ENCODE measurements at places on chromosomes 7 and 10.

- DNase-seq = no peak
Measured at GRCh38 chr7:11776039-11776438, 56.0 kb downstream of the THSD7A start.

DNA sequence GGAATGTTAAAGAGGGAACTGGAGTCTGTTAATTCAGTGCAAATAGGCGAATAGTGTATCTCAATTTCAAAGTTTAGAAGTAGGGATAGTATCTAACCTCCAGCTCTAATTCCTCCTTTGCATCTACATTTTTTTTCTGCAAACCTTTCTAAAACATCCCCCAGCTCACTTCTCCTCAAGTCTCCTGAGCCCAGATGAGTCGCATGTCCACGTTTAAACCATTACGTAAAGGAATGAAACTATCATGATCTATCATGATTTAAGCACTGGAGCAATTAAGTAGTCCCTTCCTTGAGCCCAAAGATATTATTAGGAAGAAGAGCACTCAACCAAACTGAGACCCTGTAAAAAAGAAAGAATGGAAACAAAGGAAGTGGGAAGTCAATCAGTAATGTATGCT, 29.9 kb downstream of the GPR22 start:
- DNase-seq = no peak

DNA sequence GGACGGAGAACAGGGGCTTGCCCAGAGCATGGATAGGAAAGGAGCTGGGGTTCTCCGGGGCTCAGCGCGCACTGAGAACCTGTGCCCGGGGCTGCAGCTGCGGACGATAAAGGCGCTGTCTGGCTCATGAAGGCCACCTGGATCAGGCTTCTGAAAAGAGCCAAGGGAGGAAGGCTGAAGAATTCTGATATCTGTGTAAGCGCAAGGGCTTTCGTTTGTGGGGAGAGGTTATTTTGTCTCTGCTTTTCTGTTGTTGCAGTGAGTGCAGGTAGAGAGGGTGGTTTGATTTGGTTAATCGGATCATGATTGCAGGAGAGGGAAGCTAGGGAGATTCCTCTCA, 250.5 kb downstream of the NSUN6 start:
- no peak for DNase-seq

DNA sequence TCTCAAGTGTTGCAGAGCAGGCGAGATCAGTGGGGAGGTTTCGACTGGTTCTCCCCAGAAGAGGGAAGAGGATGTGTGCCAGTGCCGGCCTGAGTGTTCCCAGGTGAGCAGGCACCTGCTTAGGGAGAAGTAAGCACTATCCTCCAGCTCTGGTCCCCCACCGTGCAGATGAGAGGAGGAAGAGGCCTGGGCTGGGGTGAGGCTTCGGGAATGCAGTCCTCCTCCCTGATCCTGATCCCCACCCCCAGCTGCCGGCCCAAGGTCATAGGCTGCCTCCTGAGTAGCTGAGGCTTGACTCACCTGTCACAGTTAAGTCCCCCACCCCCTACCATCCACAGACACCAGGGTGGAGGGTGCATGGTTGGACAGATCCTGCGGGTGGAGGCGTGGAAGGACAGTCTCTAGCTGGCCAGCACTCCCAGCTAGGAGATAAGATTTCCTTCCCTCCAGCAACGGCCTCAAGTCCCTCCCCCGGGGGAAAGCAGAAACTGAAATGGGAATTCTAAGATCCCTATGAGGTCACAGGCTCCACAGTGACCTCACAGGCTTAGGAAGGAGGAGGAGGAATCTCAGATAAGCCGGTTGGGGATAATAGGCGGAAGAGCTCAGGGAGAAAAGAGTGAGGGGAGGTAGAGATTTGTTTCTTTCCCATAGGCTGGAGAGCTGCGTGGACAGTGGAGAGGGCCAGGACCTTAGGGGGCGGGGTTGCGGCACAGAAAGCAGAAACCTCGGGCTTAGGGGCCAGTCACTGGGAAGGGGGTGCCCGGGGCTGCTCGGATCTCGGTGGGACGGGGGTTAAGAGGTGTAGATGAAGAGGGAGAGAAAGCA, 1.0 kb downstream of the LRCH4 start:
- no peak for DNase-seq

- no peak for DNase-seq
Measured at GRCh38 chr7:94658826-94659225, 2.9 kb upstream of the SGCE start.

DNA sequence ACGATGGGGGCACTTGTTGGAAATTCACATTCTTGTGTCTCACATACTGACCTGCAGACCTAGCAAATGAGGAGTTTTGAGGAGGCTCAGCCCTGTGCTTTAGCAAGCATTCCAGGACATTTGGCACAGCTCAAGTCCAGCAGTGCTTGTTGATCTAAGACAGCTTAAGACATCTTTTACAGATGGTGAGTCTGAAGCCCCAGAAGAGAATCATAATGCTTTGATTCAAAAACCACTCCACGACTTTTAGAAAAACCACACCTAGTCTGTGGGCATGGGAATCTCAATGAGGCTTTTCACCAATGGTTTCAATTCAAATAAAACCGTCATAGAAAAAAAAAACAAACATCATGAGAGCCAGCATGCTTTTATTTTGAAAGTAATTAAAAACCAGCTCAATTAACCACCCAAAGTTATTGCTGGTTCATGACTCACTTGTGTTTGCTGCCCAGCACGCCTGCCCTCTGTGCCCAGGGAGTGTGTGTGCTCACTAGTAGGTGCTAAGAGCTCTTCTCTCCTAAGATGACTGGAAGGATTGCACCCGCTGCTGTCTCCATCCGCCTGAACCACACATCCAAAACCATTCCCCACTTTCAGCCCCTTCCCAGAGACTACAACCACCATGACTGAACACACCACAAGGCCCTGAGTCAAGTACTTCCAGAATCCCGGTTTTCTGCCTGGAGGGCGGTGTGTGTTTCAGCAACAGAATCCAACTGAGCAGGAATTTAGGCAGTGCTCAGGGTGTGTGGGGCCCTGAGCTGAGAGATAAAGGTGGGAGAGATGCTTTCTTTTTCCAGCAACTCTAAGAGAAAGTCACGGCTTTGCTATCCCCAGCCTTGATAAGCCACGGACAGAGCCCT, 130.2 kb upstream of the ADAM12 start:
- no peak for DNase-seq

DNA sequence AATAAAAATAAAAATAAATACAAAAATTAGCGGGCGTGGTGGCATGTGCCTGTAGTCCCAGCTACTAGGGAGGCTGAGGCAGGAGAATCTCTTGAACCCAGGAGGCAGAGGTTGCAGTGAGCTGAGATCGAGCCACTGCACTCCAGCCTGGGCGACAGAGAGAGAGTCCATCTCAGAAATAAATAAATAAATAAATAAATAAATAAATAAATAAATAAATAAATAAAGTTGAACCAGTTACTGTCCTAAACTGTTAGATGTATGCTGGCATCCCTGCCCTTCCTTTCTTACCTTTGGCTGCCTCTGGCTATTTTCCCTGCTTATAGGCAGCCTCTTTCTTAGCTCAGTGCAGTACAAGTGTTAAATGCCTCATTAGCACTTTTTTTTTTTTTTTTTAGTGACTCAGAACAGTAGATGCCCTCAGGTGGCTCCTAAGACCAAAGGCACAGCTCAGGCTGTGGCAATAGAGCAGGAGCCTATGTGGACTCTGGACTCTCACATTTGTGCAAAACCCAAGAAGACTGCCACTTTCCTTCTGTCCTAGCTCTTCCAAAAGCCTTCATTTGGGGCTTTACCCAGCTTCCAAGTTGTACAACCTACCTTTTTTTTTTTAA, 30.6 kb upstream of the CABCOCO1 start:
- no peak for DNase-seq

DNA sequence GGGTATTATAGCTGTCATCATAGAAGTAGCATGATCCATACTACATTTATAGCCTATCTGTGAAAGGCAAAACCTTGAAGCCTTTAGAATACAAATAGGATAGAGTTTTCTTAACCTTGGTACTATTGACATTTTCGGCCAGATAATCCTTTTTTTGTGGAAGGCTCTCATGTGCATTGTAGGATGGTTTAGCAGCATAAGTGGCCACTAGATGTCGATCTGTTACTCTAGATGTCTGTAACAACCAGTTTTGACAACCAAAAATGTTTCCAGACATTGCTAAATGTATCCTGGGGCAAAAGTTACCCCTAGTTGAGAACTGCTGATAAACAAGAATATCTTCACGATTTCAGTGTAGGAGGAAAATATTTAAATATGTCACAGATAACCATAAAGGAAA, 319.4 kb upstream of the GALNT17 start:
- DNase-seq = no peak

DNA sequence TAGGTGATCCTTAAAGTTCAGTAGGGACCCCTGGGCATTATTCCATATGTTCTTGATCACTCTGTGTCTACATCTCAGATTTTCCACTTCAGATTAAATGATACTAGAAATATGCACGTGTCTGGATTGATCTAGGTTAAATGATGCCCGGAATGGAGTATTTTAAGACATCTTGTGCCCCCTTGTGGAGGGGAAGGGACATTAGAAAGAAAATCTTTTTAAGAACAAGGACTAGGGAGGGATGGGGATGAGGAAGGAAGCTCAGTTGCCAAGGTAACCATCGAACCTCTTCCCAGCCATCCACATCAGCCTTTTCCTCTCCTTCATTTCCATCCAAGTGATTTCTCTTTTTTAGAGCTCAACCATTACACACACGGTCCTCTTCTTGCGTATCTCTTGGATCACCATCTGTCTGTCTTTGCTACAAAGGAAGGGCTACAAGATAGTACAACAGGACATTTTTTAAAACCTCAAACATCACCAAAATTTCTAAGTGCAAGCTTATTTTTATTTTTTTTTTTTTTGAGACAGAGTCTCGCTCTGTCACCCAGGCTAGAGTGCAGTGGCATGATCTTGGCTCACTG, 40.5 kb downstream of the PRSS2 start:
- DNase-seq = peak; percentile 76

DNA sequence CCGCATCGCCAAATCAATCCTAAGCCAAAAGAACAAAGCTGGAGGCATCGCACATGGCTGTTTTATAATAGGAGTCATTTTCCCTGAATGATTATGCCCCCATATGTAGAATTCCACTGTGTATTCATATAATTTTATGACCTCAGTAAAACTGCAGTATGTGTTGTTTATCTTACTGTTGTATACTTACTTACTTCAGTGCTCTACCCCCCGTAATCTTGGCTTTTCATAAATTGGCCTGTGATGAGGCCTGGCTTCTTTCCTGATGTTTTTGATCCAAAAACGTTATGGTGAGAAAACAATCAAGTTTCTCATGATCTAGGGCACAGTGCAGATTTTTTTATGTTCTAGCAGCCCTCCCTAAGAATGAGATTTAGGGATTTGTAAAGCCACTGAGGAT, 306.4 kb upstream of the FZD1 start:
- no peak for DNase-seq

- peak; percentile 43 for DNase-seq
Measured at GRCh38 chr7:129222064-129222463, 2.8 kb upstream of the AHCYL2 start.

DNA sequence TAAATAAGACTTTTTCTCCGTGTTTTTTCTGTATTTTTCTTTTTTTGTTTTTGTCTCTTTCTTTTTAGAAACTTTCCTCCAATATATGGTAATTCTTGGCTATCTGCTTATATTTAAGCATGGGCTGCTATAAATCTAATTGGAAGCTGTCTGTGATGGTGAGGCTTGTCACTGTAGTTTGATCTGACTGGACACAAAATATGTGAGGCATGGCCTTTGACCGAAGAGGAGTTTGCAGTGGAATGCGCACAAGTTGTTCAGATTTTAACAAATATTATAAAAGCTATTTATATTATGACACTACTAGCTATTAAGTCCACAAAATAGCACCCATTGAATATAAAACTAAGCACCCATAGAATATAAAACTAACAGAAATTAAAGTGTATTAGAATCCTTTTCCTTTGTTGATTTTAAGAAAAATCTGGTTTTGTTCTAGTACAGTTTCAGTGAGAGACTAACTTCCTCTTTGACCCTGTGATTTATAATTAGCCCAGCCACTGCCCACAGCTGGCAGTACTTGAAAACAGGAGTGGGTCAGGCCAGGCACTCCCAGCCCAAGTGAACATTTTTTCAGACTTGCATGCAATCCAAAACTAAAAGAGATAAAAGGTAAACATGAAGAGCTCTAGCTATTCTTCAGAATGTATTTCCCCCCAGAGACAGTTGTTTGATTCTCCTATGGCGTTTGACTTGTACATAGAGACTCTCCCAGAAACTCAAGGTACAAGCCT, 69.9 kb upstream of the FGL2 start:
- DNase-seq = peak; percentile 45

DNA sequence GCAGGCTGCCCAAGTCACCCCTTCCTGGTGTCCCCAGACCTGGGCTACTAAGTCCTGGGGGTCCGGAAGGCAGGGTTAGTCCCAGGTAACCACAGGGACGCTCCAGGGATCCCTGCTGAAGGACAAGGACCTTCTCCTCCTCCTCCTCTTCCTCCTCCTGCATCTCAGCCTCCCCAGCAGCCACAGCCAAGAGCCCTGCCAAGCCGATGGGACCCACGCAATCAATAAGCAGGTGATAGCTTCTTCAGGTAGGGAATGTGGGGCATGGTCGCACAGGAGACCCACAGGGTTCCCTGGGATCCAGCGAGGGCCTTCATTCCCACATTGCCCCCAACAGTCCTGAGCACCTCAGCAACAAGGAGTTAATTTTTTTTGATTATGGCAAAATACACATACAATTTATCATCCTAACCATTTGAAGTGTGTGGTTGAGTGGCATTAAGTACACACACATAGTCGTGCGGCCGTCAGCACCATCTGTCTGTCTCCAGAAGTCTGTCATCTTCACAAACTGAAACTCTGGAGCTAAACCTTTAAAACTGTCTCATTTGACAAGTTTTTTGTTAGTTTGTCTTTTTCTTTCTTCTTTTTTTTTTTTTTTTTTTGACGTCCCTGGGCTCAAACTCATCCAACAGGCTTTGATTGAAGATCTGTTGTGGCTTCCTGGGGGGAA, 12.1 kb downstream of the CRYGN start:
- DNase-seq = no peak

- no peak for DNase-seq
Measured at GRCh38 chr7:138510003-138510402, 49.9 kb downstream of the TRIM24 start.

DNA sequence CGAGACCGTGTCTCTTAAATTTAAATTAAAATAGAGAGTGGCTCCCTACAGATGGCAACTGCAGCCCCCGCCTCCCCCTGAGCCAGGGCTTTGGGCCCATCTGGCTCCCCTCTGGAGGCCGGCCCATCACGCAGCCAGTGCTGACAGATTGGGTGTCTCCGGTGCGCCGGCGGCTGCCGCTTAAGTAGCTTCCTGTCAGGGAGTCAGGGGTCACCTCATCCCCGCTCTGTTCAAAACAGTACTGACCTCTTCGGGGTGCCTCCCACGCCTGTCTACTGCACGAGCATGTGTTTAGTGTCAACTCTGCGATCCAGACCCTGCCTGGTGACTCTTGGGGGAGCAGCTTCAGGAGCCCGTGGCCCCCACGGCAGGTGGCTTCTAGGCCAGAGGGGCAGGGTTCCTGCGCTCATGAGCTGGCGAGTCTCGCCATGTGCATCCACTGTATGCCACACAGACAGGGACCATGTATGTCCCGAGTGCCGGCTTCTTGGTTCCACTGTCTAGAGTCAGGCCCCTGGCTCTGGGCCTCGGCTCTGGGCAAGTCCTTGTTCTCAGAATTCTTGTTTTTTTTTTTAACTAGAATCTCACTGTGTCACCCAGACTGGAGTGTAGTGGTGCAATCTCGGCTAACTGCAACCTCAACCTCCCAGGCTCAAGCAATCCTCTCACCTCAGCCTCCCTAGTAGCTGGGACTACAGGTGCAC, 36.1 kb downstream of the KCTD7 start:
- no peak for DNase-seq

- DNase-seq = no peak
Measured at GRCh38 chr7:158657189-158657746, 47.3 kb downstream of the NCAPG2 start.
